Fibroblast of skin of left biceps (primary cell): ENCODE measurements at places on chromosomes 3 and 15.

GRCh38 chr3:128278130-128278529 lies 124.8 kb downstream of the EEFSEC start:
- DNase-seq: no peak

DNA sequence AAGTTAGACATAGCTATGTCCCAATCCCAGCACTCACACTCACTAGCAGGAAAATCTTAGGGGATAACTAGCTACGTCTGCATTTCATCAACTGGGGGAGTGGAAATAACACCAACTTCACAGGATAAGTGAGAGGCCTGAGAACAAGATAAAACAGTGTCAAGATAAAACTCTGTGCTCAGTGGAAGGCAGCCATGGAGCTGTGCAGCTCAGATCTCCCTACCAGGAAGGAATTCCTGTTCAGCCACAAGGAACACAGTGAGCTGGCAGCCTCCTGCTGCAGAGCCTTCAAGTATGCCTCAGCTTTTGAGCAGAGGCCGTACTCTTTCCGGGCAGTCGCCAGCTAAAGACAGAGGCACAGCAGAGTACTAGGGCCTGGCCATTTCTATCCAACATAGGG lies 115.8 kb upstream of the TOPAZ1 start:
- DNase-seq: no peak

DNA sequence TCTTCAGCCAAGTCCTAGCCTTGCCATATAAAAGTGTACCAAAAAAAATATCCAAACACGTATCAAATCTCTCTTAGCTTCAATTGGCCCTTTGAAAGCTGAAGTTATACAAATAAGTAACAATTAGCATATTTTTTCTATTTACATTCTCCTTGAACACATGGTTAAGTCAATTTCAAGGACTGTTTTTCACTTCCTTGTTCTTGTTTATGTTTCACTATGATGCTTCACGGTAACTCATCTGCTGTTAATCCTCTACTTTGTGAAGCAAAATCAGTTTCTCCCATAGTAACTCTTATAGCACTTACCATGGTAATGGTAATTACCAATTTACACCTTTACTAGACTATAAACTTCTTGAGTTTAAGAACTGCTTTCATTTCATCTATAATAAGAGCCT lies 10.6 kb upstream of the SPRED1 start:
- no peak for DNase-seq

DNA sequence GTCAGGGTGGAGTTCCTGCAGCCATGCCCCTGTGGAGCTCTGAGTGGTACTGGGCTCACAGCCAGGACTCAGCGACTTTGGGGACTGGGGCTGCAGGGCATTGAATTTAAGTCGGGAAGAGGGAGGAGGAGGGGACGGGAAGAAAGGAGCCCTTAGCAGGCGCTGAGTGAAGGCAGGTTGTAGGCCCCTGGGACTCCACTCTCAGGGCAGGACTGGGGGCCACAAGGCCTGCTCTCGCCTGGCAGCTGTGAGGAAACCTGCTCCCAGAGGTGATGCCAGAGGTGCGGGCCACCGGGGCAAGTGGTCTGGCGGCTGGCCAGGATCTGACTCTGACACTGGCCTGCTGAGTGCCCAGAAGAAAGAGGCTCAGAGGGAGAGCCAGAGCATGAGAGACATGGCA lies 73.5 kb downstream of the EPHB3 start:
- no peak for DNase-seq
